ENCODE measurements at places on chromosomes 12 and 14.

DNA sequence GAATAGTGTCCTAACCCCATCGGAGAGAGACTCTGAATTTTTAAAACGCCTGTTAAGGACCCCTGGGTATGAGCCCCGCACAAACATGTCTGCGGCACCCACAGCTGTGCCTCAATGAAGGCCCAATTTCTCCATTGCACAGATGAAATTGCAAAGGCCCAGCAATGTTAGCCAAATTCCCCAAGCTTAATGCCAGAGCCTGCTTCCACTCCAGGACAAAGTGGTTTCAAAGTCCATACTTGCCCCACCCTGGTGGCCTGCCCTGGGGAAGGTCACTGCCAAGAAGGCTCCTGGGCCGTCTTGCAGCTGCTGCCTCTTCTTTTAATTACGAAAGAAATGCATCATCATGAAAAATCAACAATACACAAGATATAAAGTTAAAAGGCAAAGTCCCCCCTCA is 1179.7 kb downstream of the VRK1 start:
- no peak for DNase-seq

DNA sequence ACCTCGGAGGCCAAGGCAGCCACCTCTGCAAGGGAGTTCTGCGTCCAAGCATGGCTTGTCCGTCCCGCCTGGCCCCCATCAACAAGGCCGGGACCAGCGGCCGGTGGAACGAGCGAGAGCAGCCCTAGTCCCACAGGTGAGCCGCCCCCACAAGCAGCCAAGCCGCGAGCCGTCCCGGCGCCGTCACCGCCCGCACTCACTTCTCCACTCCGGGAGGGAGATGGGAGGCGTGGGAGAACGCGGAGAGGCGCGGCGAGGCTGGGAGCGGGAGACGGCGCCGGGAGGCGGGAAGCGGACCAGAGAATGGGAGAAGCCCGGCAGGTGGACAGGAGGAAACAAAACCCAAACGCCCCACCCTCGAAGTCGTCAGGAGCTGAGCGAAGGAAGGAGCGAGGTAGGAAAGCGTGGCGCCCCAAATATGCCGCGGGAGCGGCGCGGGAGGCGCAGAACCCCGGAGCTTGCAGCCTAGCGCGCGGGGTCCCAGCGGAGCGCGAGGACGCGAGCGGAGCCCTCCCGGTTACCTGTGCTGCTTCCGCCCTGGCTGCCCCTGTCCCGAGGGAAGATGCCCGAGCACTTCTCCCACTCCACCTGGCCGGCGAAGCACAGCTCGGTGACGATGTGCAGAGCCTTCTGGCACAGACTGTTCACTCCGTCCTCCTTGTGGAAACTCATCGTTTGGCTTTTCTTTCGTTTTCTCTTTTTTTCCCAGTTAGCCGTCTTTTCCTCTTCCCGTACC is 600 bp downstream of the SYT10 start:
- DNase-seq = no peak

GRCh38 chr12:84034871-84035270 is 877.7 kb downstream of the SLC6A15 start:
- no peak for DNase-seq

- no peak for DNase-seq
Observed at GRCh38 chr14:100765296-100765695, 38.6 kb downstream of the DLK1 start.

GRCh38 chr12:67795236-67795635 is 146.7 kb downstream of the DYRK2 start:
- no peak for DNase-seq

- no peak for DNase-seq
Observed at GRCh38 chr12:111757361-111758119, 9.2 kb upstream of the ALDH2 start.

- DNase-seq = no peak
Observed at GRCh38 chr12:78143717-78144116, 313.0 kb downstream of the NAV3 start.

DNA sequence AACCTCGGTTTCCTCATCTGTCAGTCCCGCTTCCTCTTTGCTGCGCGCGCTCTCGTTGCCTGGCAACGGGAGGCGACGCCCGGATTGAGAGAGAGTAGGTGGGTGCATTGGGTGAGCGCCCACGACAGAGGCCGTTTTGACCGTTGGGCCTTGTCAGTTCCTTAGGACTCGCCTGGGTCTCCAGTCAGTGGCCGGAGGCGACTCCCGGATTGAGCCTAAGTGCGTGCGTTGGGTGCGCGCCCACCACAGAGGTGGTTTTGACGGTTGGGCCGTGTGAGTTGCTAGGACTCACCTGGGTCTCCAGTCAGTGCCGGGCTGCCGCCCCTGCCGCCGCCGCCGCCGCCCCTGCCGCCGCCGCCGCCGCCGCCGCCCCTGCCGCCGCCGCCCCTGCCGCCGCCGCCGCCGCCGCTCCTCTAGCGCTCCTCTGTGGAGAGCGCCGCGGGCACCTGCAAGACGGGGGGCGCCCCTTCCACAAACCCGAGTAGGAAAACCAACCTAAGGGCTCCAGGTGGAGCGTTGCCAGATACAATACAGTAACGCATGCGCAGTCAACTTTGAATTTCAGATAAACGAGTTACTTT is 37.2 kb downstream of the APOBEC1 start:
- DNase-seq = no peak

GRCh38 chr12:132323171-132324010 is 6.0 kb downstream of the GALNT9 start:
- no peak for DNase-seq

- no peak for DNase-seq
Observed at GRCh38 chr12:132710043-132710404, 618 bp upstream of the PGAM5 start.

DNA sequence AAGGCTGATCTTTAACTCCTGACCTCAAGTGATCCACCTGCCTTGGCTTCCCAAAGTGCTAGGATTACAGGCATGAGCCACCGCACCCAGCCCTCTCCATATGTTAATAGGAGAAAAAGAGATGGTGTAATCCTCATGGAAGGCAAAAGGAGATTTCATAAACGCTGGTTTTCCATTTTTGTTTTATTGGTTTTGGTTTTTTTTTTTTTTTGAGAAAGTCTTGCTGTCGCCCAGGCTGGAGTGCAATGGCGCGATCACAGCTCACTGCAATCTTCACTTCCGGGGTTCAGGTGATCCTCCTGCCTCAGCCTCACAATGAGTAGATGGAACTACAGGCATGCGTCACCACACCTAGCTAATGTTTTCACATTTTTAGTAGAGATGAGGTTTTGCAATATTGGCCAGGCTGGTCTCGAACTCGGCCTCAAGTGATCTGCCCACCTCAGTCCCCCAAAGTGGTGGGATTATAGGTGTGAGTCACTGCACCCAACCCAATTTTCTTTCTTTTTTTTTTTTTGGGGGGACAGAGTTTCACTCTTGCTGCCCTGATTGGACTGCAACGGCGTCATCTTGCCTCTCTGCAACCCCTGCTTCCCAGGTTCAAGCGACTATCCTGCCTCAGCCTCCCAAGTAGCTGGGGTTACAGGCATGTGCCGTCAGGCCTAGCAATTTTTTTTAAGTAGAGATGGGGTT is 8.1 kb downstream of the PTGES3 start:
- no peak for DNase-seq

DNA sequence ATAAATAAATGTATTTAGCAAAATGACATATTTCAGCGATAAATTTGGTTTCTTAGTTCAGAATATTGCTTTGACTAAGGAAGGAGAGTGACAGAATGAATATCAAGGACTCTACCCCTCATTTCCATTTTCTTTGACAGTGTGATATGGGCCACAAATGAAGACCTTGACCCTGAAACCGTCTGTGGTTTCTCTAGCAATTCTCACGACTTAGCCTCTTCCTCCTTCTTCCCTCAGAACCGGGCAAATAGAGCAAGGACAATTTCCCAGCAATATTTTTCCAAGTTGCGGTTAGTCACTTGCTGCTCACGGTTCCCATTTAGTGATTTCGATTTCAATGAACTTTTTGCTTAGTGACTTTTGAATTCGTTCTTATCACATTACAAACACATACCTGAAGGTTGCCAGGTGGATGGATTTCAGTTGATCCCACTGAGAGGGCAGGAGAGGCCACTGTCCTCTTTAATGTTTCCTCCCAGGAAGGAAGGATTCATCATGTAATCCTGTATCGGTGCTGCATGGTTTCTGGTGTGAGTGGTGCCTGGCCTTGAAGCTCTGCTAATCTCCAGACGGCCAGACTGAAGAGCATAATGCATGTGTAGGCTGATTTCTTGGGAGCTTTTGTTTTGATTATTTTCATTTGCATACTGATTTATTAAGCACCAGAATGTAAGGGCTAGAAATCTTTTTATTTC is 77.6 kb downstream of the CHST11 start:
- DNase-seq = no peak

DNA sequence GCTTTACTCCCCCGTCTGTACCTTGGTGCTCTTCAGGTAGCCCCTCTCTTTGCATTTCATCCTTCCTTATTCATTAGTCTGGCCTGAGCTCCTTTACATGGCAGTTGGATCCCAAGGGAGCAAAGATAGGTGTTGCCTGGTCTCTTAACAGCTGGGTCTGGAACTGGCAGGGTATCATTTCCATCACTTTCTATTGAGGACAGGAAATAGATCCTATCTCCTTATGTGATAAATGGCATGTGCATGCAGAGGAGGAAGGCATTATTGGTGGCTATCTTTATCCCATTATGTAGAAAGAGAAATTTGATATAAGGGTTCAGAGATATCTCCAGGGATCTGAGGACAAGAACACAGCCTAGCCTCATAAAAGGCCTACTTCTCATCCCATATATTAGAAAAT is 54.6 kb upstream of the OAS1 start:
- no peak for DNase-seq

GRCh38 chr14:74979442-74980397 is 23.0 kb upstream of the EIF2B2 start:
- no peak for DNase-seq

- DNase-seq = no peak
Observed at GRCh38 chr14:33375196-33375595, 436.5 kb downstream of the NPAS3 start.

DNA sequence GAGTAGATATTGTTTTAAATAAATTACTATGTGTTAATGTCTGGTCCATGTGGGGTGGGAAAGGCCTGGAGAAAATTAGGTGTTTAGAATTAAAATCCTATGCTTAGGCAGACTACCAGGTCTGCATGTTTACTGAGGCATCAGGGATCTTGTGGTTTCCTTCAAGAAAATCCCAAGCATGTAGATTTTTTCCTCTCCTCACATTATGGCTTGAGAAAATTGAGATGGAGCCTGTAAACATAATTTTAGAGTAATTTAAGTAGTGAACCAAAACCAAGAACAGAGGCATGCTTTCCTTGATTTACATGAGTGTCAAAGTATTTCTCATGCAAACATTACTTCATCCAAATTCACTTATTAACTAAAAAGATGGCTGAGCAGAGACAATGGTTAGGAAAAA is 823.7 kb downstream of the AACS start:
- DNase-seq = no peak

DNA sequence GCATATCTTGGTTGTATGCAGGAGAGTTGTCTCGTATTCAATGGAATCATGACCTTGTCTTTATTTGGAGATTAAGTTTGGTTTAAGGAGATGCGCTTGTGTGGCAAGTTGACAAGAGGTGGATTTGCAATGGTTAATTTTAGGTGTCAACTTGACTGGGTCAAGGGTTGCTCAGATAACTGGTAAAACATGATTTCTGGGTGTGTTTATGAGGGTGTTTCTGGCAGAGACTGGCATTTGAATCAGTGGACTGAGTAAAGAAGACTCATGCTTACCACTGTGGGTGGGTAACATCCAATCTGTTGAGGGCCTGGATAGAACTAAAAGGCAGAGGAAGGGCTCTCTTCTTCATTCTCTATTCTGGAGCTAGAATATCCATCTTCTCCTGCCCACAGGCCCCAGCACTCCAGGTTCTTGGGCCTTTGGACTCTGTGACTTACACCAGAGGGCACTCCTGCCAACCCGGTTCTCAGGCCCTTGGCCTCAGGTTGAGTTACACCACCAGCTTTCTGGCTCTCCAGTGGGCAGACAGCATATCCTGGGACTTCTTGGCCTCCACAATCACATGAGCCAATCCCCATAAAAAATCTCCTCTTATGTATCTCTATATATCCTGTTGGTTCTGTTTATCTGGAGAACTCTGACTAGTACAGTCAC is 141.5 kb upstream of the ARID2 start:
- no peak for DNase-seq

GRCh38 chr14:21202463-21203358 is 46.8 kb upstream of the OR5AU1 start:
- no peak for DNase-seq

DNA sequence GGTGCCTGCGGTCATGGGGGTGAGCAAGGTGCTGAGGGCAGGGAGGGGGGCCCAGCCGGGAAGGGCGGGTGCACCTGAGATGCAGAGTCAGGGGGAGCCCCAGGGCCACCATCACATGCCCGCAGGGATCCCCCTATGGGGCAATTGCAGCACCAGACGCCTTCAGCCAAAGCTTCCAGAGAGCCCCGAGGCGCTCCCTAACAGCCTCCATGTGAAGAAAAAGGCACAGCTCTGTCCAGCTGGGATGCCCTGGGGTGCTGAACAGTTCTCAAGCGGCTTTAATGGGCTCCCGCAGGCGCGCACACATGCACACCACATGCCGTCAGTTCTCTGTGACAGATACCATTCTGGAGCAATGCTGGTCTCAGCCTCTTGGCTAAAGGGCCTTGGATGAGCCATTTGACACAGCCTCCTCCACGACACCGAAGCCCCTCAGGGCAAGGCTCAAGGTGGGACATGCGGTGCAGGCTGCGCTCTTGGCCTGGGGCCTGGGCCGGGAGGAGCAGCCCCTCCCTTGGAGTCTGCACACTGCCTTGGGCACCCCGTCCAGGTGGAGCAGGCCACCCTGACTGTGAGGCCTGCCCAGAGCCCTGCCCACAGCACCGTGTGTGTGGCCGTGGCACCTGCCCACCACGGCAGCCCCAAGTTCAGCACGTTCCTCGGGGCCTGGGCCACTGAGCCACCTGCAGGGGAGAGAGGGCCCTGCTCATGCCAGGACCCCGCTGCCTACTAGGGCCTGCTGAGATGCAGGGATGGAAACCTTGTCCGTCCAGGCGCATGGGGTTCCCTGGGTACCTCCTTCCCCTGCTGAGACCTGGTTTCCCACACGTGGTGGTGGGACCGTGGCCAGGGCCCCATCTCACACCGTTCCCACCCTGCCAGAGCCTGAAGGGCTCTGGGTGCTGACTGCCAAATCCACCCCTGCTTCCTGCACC is 7.7 kb downstream of the XRCC3 start:
- DNase-seq = no peak

DNA sequence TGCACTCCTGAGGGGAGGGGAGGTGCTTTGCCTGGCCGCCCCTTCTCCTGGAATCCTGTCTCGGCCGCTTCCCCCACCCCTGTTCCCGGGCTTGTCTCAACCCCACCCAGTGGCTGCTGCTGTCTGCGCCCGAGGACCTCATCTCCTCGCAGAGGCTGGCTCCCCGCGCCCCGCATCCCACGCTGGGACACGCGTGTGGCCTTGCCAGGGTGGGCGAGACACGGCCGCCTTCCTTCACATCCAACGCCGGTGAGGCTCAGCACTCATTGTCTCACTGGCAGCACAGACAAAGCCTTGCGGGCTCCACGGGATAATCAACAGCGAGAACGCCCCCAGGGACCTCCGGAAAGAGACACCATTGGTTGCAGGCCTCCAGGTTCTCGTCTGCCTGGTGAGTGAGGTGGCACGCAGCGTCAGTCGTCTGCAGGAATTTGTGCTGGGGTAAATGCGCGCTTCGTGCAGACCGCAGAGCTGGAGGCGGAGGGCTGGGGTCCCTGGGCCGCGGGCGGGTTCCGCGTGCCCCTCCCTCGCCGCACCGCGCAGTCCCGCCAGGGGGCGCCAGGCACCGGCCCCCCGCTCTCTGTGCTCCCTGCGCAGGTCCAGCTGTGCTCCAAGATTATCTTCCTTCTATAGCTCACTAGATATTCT is 26.8 kb downstream of the CCDC177 start:
- no peak for DNase-seq

GRCh38 chr14:67137744-67138371 is 51.4 kb upstream of the GARIN2 start:
- no peak for DNase-seq

- no peak for DNase-seq
Observed at GRCh38 chr12:44155358-44155757, 319.5 kb downstream of the TMEM117 start.

Measured in stimulated activated CD4-positive, alpha-beta T cell treated with anti-CD3 and anti-CD28 coated beads, Interleukin-1b, Interleukin-23, amount 100 ng/mL, for 1 hour (primary cell).